ENCODE measurements at places on chromosomes 13 and 19.

GRCh38 chr13:21516805-21517204 is 57.7 kb upstream of the ZDHHC20 start:
- H3K4me1 ChIP-seq, result peaks cover 19% of the 10 kb centered on the region
- peaks cover 30% of the 10 kb centered on the region for H3K36me3 ChIP-seq

DNA sequence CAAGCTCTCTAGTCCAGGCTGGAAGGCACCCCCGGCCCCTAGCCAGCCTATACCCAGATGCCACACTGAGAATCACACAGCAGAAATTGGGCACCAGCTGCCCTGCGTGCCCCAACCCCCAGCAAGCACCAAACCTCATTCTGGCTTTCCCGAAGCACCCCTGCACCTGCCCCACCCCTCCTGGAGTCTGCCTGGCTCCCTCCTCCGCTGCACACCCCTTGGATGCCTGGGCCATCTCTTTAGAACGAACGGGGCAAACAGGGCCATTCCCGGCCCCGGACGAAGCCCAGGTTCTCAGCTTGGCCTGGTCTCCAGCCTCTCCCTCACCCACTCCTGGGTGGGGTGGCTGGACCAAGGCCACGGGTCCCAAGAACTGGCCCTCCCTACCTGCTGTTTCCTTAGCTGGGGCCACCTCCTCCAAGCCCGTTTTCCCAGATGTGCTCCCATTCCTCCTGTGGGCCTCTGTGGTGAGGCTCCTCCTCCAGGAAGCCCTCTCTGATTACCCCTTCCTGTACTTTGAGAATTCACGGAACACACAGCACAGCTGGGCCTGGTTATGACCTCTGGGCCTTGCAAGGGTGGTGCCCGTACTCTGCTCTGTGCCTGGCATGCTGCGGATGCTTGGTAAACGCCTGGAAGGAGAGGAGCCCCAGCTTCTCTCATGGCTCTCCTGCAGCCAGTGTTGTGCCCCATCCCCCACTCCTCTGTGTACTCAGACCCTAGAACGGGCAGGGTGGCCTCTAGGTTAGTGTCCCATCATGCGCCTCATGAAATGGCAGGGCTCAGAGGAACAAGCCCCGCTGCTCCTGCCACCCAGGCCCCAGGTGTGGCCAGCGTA is 21.4 kb downstream of the CEBPG start:
- no peaks in the 10 kb centered on the region for H3K27me3 ChIP-seq
- peaks cover 7% of the 10 kb centered on the region for H3K4me1 ChIP-seq
- DNase-seq, result no peak

DNA sequence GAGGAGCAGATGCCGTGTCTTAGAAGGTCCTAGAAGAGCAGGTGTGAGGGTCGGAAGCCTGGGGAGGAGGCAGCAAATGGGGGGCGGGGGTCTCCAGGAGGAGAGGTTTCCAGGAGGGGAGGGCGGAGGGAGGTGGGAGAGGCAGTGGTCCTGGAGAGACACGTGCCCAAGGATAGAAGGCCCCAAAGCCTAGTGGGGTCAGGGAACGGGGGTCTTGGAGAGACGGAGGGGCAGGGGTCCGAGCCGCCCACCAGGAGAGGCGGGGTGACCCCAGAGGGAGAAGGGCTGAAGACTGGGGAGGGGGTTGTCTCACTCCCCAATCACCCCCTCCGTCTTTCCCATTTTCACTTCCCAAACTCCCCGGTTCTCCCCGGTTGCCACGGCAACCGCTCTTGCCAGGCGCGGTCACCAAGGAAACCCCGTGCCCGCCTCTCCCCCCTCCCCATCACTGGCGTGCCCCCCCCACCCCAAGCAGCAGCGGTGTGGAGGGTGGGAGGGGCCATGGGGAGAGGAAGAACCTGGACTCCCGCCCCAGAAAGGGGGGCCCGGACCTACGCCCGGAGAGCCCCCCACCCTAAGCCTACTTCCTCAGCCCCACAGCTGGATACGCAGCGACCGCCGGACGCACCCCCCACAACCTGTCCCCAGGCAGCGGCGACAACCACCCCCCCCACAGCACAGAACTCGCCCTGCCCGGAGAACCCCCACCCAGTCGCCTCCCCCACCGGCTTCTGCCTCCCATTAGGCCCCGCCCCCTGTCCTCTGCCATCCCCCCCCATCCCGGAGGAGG is 988 bp downstream of the LRRC4B start:
- H3K27ac ChIP-seq, result no peak overlapping the region
- peaks cover 5% of the 10 kb centered on the region for H3K4me1 ChIP-seq
- no peaks in the 10 kb centered on the region for H3K36me3 ChIP-seq
- peaks cover 89% of the 10 kb centered on the region for H3K27me3 ChIP-seq
- DNase-seq, result no peak

GRCh38 chr19:35713904-35714495 is 3.8 kb upstream of the KMT2B start:
- H3K36me3 ChIP-seq, result no peaks in the 10 kb centered on the region
- H3K4me1 ChIP-seq, result peaks cover 17% of the 10 kb centered on the region
- no peak overlapping the region for H3K4me3 ChIP-seq
- DNase-seq, result no peak
- H3K27ac ChIP-seq, result no peak overlapping the region

DNA sequence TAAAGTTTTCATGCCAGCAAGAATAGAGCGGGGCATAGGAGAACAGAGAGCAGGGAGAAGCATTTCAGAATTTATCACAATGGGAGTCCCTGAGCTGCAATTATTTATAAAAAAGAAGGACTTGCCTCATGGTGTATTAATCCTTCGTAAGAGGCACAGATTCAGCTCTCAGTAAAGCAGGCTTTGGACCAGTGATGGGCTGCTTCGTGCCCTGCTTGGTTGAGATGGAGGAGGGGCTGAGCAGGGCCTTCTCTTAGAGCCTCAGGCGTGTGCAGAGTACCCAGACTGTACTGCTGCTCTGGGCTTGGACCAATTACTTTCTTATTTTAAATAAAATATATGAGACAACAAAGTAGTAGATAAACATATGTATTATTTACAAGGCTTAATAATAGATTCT is 265.7 kb upstream of the SLC10A2 start:
- H3K27ac ChIP-seq, result no peak overlapping the region
- peaks cover 5% of the 10 kb centered on the region for H3K36me3 ChIP-seq
- no peaks in the 10 kb centered on the region for H3K27me3 ChIP-seq
- DNase-seq, result no peak

DNA sequence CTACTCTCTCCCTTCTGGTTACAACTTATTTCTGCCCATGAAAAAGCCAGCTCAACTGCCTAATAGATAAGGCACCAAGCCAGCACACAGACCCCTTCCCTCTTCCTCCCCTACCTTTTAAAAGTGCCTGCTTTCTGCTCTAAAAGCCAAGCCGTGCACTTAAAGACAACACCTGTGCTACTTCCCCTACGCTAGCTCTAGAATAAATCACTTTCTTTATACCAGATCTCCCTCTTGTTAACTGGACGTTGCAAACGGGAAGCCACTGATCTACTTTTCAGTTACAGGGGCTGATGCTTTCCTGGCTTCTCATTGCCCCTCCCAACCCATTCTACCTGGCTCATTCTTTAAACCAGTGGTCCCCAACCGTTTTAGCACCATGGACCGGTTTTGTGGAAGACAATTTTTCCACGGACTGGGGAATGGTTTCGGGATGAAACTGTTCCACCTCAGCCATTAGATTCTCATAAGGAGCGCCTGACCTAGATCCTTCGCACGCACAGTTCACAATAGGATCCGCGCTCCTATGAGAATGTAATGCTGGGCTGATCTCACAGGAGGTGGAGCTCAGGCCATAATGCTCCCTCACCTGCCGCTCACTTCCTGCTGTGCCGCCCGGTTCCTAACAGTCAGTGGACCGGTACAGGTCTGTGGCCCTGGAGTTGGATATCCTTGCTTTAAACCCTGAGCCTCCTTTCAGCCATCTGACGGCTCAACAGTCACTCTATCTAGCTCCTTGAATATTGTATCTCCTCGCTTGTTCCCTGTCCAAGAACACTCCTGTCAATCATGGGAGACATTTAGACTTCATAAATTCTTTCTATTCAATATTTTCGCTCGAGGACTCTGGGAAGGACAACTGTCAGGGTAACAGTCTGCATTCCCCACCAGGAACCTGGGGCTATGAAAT is 841 bp upstream of the ZNF223 start:
- H3K27ac ChIP-seq, result peak overlapping the region; percentile 97
- H3K27me3 ChIP-seq, result peaks cover 27% of the 10 kb centered on the region
- peaks cover 18% of the 10 kb centered on the region for H3K36me3 ChIP-seq
- H3K4me1 ChIP-seq, result peaks cover 22% of the 10 kb centered on the region
- no peak for DNase-seq
- H3K4me3 ChIP-seq, result peak overlapping the region; percentile 99

DNA sequence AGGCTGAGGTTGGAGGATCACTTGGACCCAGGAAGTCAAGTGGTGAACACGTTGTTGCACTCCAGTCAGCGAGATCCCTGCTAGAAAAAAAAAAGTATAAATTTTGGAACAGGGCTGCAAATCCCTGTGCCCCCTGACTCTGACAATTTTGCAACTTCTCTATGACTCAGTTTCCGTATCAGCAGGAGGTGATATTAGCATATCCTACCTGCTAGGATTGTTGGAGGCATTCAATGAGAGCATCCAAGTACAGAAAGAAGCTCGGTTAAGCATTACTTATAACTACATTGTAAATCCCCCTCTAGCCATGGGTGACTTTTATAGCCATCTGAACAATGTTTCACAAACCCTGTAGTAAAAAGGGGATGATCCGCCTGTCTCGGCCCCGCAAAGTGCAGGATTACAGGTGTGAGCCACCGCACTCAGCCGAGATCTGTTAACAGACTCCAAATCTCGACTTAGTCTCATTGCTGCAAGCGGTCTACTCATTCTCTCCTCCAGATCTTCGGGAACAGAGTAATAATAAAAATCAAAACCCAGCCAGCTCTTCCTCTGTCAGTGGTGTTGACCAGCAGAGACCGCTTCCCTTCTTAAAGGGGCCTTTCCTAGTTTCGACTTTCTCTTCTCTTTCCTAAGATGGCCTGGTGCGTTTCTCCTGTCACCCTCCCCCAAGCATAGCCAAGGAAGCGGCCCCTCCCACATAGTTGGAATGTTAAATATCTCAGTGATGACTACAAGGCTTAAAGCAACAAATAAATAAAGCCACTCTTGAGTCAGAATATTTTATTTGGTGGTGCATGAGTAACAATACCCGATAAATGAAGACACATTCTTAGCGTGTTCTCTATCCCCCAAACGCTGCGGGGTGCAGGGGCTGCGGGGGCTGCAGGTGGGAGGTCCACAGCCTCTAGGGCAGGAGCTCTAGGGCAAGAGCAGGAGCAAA is 10.3 kb upstream of the BICRA start:
- H3K4me1 ChIP-seq, result peaks cover 19% of the 10 kb centered on the region
- H3K27me3 ChIP-seq, result no peaks in the 10 kb centered on the region
- DNase-seq, result peak; percentile 55
- no peaks in the 10 kb centered on the region for H3K36me3 ChIP-seq
- peak overlapping the region; percentile 80 for H3K4me3 ChIP-seq

GRCh38 chr13:104357174-104357573 is 1291.0 kb upstream of the SLC10A2 start:
- DNase-seq, result no peak
- peak overlapping the region; percentile 93 for H3K27ac ChIP-seq
- H3K36me3 ChIP-seq, result no peaks in the 10 kb centered on the region
- H3K4me1 ChIP-seq, result peaks cover 28% of the 10 kb centered on the region
- H3K27me3 ChIP-seq, result no peaks in the 10 kb centered on the region
- H3K4me3 ChIP-seq, result peak overlapping the region; percentile 7

DNA sequence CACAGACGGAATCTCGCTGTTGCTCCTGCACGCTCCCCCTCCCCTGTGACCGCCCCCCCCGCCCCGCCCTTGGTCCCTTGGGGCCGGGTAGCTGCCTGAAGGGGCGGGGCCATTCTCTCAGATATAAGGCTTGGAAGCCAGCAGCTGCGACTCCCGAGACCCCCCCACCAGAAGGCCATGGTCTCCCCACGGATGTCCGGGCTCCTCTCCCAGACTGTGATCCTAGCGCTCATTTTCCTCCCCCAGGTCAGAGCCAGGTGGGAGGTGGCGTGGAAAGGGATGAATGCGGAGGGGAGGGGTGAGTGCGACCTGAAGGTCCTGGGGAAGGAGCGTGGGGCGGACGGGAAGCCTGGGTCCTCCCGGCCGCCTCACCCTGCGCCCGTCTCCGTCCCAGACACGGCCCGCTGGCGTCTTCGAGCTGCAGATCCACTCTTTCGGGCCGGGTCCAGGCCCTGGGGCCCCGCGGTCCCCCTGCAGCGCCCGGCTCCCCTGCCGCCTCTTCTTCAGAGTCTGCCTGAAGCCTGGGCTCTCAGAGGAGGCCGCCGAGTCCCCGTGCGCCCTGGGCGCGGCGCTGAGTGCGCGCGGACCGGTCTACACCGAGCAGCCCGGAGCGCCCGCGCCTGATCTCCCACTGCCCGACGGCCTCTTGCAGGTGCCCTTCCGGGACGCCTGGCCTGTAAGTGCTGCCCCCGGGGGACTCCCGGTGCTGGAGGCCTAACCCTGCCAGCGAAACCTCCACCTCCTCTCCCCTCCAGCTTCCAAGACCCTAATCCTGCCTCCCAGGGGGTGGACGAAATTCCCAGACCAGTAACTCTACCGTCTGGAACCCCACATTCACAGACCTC is at the start of gene DLL3:
DLL3 (plus strand) TSS at position 150 of the 845 bp plus-strand sequence; CDS start at position 178, 28 bp downstream.
- H3K27me3 ChIP-seq, result peaks cover 83% of the 10 kb centered on the region
- peak within 1 kb of the TSS; percentile 45 for H3K4me3 ChIP-seq
- no peaks in the 10 kb centered on the region for H3K36me3 ChIP-seq
- no peak for DNase-seq
- H3K4me1 ChIP-seq, result peaks cover 14% of the 10 kb centered on the region
